ENCODE measurements at places on chromosomes 3 and 15.

- no peak for DNase-seq
These were observed 253.8 kb upstream of the COL8A1 start for GRCh38 chr3:99384596-99384995.

DNA sequence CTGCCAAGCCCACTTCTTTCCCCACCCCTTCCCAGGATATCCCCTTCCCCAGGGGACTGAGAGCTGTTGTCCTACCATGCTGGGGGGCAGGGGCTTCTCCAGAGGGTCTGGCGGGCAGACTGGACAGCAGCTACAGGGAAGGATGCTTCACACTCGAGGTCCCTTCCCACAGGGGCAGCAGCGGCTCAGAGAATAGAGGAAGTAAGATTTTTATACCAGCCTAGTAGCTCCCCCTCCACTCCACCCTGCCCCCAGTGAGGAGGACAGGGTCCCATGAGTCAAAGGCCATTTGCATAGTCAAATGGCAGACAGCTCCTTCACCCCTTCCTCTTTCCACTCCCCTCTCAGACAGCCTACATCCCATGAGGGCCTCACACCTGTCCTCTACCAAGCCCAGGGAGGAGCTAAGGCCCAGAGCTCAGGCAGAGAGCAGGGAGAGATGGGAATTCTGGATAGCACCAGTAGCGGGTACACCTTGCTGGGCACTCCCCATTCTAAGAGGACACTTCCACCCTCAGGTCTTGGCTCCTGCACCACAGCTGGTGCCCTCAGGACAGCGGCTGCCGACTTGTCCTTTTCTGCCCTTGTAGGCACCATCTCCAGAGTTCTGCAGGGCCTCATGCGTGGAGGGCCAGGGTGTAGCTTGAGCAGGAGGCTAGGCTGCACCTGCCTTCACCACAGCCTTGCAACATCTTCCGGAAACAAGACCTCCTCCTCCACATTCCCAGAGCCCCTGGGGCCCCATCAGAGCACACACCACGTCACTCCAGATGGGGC lies at the start of gene TLR9:
Gene TLR9, minus strand, starts transcription at position 194 of the 777 bp plus-strand sequence. Its CDS starts 116 bp downstream, at position 78.
- DNase-seq = peak; percentile 92

GRCh38 chr3:157459706-157460105 lies 23.1 kb downstream of the PTX3 start:
- DNase-seq = no peak

DNA sequence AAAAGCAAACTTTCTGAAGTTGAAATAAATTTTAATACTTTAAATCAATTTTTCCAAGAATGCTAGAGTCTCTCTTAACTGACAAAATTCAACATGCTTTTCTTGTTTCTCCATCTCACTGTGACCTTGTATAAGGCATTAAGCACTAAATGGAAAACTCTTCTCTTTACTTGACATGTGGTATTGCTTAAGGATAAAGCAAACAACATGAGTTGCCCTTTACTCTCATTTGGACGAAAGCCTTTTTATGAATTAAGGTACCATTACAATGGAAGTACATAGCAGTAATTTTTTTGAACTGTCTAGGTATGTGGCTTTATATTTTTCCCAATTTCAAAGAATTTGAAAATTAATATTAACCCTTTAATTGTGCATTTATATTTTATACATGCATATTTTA lies 1.4 kb downstream of the STRIT1 start:
- no peak for DNase-seq

GRCh38 chr3:4597208-4597985 lies 104.2 kb downstream of the ITPR1 start:
- DNase-seq = no peak

- no peak for DNase-seq
These were observed 5.2 kb upstream of the IGF1R start for GRCh38 chr15:98643115-98643514.

DNA sequence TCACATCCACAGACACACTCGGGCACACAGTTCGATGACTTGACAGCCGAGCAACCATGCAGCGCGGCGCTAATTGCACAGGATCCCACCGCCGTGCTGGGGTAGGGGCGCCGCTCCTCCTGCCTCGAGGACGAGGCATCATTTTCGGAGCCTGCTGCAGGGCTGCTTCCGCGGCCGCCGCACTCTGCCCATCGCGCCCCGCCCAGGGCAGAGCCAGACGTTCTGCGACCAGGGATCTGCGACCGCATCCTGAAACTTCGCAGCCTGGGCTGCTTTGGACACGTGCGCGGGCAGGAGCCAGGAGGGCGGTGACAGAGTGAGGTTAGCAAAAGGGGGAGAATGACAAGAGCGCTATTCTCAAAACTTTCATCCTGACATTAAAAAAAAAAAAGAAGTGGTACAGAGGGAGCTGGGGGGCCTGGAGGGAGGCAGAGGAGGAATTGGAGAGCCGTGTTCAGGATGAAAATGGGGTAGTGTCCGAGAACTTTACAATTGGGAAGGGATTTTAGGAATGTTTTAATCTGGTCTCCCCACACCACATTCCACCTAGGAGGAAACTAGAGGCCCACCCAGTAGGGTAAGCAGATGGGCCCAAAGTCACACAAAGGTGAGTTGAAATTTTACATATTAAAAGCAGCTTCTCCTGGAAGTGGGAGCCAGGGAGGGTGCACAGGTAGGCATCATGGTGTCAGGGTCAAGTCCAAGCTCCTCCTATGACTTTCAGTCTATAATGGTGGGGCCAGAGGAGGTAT lies 15.9 kb downstream of the IGDCC3 start:
- DNase-seq = no peak

DNA sequence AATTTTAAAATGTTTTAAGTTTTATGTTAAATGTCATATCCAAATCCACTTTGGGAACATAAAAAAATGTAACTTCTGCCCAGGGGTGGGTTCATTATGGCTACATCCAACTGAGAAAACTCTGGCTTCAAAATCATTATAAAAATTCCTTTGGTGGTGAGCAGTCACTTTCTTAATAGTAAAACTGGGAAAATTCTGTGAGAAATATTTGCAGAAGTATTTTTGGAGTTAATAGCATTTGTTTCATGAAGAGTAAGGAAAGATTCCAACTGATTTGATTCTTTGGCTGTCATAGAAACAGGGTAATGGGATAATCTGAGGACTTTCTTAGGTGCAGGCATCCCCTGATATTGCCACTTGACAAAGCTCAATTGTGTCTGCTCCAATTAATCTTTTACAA lies 38.8 kb downstream of the CPA3 start:
- no peak for DNase-seq

DNA sequence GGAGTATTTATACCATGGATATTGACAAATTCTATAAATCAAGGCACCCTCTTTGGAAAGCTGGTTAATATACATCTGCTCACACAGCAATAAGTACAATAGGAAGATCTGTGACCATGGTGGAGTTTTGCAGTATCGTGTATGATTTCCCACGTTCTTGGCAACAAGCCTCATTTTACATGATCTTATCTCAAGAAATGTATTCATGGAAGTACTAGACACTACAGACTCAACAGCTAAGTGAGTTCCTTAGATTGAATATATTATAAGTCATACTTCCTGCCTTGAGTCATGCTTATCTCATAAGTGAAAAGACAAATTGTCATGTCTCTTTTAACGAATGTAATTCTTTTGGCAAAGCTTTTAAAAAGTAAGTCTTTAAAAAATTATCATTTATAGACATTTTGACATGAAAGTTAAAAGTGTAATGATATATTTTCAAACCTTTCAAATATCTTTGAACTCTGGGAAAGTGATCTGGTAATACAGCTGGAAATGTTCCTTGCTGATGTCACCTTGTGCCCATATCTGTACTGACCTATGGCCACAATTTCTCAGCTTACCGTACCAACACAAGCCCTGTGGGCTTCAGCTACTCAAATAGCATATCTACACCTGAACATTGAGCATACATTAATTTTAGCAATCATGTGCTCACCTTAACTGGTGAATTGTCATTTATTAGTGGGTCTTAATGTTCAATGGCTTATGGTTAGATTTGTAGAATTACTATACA lies 130.3 kb upstream of the TMC3 start:
- DNase-seq = no peak
